MCF 10A (cell line): ENCODE measurements at places on chromosomes 2 and 18.

GRCh38 chr2:189402932-189403331, 38.3 kb upstream of the WDR75 start:
- no peak for DNase-seq

GRCh38 chr2:130795431-130795830, 40.1 kb downstream of the AMER3 start:
- no peak for DNase-seq

- DNase-seq = no peak
These were observed 66.5 kb downstream of the BOLA3 start for GRCh38 chr2:74081030-74081762.

DNA sequence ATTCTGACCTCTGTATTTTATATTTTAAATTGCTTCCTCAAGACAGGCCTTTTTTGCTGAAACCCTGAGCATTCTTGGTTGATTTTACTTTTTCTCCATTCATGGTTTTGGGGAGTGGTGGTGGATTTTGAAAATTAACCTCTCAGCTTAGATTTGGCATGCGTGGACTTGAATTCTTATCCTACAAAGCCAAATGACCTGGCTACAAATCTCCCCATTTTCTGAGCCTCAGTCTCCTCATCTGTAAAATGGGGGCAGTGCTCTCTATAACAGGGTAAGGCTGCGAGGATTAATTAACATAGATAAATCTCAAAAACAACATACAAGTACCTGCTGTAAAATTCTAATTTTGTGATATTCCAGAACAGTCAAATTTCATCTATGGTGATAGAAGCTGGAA, 103.4 kb upstream of the CDCA7 start:
- DNase-seq = no peak

GRCh38 chr2:22248851-22249250, 1125.1 kb downstream of the TDRD15 start:
- DNase-seq = no peak

GRCh38 chr18:9032519-9032918, 70.0 kb upstream of the NDUFV2 start:
- no peak for DNase-seq

DNA sequence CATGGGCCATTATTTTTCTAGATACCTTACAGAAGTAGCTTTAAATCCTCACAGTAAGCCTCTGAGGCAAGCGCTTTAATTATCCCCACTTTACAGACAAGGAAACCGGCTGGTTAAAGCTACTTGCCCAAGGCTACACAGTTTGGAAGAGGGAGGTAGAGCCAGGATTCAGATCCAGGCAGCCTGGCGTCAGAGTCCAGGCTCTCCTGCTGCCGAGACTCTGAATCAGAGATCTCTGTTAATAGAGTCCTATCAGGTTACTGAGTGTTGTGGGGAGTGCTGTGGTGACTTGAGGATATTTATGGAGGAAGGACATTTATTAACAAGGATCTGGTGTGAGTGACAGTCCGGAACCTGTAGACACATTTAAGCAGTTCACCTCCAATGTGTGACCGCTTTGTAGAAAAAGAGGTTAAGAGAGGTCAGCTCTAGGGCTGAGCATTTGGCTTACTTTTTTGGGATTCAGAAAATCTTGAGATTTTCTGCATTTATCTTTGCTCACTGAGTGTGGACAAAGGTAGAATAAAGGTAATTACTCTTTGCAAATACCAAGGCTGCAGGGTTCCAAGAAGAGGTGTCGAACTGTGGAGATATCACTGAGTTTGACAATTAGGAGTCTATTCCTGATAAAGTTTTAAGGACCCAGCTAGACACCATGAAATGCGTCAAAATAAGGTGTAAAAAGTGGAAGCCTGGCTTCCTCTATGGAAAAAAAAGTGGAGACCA, 1.6 kb upstream of the CEP192 start:
- no peak for DNase-seq

- no peak for DNase-seq
These were observed 2.1 kb downstream of the RHBDD1 start for GRCh38 chr2:226837787-226838603.

- no peak for DNase-seq
These were observed 290.6 kb downstream of the ZEB2 start for GRCh38 chr2:144229296-144229695.

- DNase-seq = no peak
These were observed 1.1 kb downstream of the EFHD1 start for GRCh38 chr2:232634206-232635150.

DNA sequence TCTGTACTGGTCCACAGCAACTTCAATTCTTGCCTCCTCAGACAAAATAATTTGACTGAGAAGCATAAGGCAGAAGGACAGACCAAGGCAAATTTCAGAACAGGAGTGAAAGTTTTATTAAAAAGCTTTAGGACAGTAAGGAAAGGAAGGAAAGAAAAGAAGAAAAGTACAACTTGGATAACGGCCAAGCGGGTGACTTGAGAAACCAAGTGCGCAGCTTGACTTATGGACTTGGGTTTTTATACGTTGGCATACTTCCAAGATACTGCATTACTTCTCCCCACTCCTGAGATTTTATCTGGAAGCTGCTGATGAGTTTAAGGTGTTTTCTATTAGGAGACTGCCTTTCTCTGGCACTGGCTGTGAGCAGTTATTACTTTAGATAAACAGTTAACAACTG, 64.7 kb downstream of the CCDC178 start:
- DNase-seq = no peak

DNA sequence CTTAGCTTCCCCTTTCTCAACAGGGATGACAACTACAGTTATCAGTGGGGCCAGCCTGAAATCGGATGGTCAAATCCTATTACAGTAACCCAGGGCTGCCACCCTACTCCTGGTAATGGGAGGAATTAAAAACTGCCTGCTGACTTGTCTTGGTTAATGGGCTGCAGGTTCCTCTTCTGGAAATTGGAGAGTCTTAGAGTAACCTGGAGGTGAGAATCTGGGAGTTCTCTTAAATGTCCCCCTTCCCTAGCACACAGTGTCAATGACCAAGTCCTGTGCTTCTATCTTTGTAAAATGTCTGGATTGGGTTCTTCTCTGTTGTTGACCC, 113.1 kb downstream of the DDX1 start:
- no peak for DNase-seq

- DNase-seq = no peak
These were observed 66.4 kb downstream of the CERS6 start for GRCh38 chr2:168522446-168522845.

DNA sequence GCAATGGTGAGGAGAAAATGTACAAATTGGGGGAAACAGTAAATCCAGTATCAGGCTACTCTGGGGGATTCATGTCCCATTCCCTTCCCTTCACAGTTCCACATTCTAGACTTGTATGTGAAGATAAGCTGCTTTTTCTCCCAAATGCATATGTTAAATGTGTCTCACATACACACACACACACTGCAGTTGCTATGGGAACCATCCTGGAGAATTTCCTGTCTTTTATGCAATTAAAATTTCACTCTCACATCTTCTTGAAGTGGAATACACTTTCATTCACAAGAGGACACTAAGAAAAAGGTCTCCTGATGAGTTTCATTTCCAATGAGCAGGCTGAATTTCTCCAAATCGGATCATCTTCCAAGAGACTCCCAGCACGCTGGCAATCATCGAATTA, 366.0 kb downstream of the LRATD1 start:
- no peak for DNase-seq

DNA sequence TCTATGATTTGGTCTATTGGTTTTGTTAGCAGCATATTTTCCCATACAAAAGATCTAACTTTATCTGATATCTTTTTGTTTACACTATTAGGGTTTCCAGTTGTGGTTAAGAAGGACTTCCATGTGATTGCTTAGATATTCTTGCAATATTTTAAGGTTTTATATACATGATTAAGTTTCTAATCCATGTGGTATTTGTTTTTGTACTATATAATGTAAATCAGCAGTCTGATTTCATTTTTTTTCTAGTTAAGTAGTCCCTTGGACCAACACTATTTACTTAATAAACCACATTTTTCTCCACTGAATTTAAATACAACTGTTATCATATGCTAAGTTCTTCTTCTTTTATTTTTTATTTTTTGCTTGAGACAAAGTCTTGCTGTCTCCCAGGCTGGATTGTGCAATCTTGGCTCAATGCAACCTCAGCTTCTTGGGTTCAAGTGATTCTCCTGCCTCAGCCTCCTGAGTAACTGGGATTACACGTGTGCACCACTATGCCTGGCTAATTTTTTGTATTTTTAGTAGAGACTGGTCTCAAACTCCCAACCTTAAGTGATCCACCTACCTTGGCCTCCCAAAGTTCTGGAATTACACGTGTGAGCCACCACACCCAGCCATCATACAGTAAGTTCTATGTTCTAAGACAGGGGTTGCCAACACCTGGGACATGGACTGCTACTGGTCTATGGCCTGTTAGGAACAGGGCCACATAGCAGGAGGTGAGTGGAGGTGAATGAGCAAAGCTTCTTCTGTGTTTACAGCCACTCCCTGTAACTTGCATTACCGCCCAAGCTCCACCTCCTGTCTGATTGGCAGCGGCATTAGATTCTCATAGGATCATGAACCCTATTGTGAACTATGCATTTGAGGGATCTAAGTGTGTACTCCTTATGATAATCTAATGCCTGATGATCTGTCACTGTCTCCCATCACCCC, 58.5 kb upstream of the RAB27B start:
- no peak for DNase-seq

GRCh38 chr2:75465317-75465984, 95.3 kb downstream of the EVA1A start:
- peak; percentile 20 for DNase-seq

DNA sequence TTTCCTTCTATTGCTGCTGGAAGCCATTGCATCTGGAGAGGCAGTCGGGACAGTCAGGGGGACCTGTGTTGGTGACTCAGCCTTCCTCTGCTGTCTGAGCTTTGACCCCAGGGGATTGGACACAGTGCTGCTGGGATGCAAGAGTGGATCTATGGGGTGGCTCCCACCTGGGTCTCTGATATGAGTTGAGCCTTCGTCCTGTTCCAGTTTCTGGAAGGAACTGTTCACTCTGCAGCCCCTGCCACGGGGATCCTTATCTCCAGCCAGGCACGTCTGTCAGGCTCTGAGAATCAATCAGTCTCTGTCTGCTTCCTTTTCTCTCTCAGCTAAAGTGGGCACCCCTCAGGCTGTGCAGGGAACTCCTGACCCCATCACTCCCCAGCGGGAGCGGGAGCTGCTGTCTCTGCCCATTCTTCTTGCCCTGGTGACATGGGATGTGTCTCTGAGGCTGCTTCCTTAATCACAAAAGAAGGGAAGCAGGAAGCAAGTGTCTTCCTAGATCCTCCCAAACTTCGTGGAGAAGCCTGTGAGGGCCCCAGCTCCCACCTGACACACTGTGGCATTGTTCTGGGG, 51.7 kb downstream of the ARHGAP28 start:
- DNase-seq = no peak

- DNase-seq = no peak
These were observed 105.8 kb upstream of the CAVIN2 start for GRCh38 chr2:191952515-191953270.

DNA sequence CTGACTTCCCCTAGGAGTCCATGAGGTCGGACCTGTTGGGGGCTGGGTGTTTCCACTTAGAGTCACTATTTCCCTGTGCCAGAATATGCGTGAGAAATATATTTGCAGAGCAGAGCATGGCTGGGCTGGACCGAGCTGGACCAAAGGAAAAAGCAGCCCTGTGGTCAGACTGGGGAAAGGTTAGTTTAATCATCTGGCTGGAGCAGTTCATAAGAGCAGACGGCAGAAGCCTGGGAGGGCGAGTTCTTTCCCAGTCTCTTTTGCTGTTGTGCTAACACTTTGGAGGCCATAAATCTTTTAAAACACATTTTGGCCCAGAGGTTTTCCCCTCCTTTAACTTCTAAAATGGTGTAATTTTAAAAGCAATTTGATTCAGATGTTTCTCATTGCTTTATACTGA, 66.5 kb downstream of the GLI2 start:
- no peak for DNase-seq

DNA sequence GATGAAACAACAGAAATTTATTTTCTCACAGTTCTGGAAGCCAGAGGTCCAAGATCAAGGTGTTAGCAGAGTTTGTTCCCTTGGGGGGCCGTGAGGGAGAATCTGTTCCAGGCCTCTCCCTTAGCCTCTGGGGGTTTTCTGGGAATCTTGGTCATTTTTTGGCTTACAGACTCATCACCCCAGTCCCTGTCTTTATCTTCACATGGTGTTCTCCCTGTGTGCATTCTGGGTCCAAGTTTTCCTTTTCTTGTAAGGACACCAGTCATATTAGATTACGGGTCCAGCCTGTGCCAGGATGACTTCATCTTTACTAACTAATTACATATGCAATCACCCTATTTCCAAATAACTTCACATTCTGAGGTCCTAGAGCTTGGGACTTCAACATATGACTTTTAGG, 292.5 kb upstream of the TRIB2 start:
- DNase-seq = no peak

GRCh38 chr2:29420999-29421782, 306.0 kb downstream of the CLIP4 start:
- no peak for DNase-seq

DNA sequence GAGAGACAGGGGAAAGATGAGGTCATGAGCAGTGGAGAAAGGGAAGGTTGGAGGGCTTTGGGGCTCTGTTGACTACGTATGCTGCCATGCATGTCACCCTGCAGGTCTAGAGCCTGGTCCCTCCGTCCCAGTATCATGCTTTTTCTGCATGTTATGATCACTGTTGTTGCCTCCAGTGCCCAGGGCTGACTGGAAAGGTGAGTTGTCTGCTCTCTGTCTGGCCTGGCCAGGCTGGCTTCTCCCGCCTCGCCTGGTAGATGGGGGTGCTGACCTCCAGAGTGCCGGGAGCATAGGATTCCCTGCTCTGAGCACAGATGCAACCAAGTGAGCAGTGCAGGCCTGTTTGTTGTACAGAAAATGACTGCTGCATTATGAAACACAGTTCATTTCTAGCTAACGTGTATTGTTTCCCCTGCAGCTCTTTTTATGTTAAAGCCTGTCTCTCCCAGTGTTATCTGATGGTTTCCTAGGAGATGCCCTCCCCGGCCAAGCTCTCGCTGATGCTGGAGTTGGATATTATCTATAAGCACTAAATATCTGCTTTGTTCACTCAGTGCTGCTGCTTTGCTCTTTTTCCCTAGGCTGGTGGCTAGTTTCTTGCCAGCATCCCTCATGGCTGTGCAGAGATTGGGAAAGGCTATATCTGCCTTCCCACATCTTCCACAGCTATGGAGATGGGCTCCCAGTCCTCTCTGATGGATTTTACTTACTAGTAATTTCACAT, 158.2 kb downstream of the TDRD15 start:
- DNase-seq = no peak
